Activated CD4-positive, alpha-beta T cell treated with anti-CD3 and anti-CD28 coated beads for 4 hours (primary cell): ENCODE measurements at places on chromosomes 6 and 20.

DNA sequence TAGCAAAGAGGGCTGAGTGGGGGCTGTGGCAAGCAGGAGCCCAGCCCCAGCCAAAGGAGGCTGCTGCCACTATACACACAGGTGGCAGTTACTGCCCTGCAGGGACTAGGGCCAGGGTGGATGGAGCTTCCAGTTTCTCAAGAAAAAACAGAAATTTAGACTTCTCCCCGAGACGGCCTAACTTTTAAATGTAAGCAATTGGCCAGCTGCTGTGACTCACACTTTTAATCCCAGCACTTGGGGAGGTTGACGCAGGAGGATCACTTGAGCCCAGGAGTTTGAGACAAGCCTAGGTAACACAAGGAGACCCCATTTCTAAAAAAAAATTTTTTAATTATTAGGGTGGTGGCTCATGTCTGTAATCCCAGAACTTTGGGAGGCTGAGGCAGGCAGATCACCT is 98.2 kb upstream of the NFATC2 start:
- DNase-seq, result no peak

DNA sequence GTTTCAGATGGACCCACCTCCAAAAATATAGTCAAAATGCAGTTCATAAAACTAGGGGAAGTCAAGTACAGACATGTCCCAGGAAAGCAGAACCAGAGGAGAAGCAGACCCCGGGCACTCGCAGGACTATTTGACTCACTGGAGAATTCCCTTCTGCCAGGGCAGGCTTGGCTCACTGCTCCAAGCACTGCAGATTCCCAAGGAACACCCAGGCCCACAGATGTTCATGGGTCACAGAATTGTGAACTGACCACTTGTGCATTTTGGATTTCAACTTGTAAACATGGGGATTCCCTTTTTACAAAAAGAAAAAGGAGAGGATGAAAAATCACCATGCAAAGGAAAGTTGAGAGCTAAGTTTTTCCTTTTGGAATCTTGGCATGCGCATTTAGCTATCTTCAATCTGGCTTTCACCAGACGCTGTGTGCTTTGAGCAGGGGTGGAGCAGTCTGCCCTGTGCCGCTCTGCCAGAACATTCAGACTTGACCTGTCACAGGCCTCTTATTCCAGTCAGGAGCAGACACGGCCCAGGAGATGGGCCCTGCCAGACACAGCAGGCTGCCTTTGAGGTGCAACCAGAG is 237.5 kb upstream of the TAB2 start:
- no peak for DNase-seq

- DNase-seq, result no peak
Observed at GRCh38 chr6:15627821-15628220, 35.0 kb downstream of the DTNBP1 start.

- DNase-seq, result no peak
Observed at GRCh38 chr20:54397292-54398140, 77.9 kb upstream of the DOK5 start.

DNA sequence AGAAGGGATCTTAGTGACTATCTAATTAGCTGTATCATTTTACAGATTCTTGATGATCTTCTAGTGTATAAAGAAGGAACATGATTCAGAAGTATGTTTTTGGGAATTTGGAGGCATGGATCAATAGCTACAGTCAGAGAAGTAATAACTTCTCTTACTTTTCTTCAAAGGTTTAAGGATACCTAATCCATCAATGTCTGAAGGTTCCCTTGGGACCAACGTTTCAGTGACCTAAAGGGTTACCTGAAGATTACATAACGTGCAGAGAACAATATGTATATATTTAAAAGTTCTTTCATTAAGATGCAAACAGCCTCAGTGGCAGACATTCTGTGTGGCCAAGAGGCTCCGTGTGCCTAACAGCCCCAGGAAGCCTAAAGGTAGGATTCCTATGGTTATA is 3.2 kb downstream of the HDAC2 start:
- no peak for DNase-seq

DNA sequence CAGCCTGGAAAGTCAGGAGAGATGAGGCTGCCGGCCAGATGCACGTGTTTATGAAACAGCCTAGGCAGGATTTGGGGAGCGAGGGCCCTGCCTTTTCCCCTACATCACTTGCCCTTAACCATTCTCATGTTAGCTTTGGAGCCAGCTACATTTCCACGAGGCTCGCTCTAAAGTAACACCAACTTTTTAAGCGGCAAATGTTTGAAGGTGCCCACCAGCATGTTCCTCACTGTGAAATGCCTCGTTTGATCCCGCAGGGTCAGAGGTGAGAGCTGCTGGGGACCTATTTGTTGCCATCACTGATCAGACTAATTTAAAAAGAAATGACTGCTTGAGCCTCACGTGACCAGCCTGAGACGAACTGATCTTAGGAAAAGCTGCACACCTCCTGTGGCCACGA is 51.6 kb upstream of the DACT2 start:
- no peak for DNase-seq

- DNase-seq, result no peak
Observed at GRCh38 chr6:18997375-18997826, 610.3 kb downstream of the RNF144B start.
